ENCODE measurements at places on chromosomes 2 and 18.

- DNase-seq, result no peak
Observed at GRCh38 chr2:47654790-47655562, 128.0 kb upstream of the MSH6 start.

GRCh38 chr2:239776436-239777005 lies 248.6 kb downstream of the NDUFA10 start:
- no peak for DNase-seq

DNA sequence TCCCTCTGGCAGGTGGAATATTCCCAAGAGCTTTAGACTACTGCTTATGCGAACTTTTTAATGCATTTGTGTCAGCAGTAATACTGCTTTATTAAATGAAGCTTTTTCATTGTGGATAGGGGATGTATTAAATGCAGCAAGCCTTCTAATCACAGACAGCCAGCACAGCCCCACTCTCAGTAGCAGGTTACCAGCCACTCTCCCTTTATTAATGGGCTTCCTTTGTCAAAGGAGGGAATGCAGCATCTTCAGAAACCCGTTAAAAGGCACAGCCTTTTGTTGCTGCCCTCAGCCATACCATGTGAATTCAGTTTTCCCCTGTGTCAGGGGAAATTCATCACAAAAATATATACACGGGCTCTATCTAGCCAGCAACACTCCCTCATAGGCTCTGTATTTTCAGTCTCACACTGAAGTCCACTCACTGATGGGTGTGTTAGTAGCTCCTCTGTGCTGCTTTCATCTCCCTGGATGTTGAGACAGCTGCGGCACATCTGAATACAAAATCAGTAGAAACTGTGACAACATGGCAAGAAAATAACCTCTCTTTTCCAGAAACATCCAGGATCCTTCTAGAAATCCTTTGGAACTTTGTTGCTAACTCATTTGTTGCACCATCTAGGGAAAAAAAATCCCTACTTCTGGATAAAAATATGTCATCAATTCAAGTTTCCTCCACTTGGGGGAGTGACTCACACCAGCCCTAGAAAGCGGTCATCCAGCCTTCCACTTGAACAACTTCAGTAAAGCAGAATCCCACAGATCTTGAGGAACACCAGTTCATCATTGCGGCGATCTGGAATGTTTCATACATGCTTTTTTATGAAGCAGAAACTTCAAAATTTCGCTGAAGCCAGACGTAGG lies 48.4 kb downstream of the LRRTM1 start:
- DNase-seq, result no peak

DNA sequence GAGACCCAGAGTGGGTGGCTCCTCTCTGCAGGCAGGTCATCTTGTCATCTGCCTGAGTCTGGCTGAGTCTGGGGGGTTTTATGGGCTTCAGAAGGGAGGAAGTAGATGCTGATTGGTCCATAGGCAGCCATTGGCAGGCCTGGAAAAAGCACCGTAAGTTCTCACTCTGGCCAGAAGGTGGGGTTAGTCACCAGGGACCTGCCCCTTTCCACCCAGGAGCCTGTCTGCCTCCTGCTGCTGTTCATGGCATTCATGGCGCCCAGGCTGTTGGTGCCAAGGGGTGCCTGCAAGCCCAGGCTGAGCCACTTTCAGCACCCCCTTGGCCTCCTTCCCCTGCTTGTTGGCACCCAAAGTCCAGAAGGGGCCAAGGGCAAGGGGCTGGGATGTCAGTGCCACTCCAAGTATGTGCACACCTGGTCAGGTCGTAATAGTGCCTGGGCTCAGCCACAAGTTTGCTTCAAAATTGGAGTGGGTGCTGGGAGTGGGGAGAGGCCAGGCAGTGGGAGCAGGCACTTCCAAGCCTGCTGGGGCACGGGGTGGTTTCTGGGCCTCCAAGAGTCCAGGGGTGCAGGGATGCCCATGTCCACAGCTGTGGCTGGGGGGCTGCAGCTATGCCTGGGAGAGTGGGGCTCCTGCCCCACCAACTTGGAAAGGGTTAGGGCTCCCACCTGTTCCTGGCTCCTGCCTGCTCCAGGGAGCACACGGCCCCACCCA lies 178.1 kb downstream of the FAM210A start:
- DNase-seq, result peak; percentile 2

- DNase-seq, result no peak
Observed at GRCh38 chr2:140256080-140256479, 1475.9 kb upstream of the NXPH2 start.

GRCh38 chr2:239025096-239025801 lies 177.4 kb downstream of the TWIST2 start:
- DNase-seq, result no peak

DNA sequence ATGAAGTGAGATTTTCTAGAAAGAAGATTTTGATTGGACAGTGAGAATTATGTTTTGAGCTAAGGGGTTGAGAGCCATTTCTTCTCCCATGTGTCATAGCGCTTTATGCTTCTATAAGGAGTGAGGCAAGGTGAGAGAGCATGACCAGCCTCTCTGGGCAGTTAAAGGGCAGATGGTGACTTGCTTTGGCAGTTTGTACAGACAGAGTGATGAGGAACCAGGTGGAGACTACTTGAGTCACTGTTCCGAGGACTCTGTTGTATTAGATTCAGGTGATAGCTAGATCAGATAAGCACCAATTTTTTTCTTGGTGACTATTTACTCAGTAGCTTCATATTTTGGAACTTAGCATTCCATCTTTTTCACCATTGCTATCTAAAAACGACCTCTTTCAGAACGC lies 4.5 kb downstream of the CRIM1 start:
- no peak for DNase-seq

- no peak for DNase-seq
Observed at GRCh38 chr2:193276988-193277387, 1082.3 kb upstream of the TMEFF2 start.

- no peak for DNase-seq
Observed at GRCh38 chr18:59617468-59617932, 79.7 kb downstream of the CCBE1 start.

DNA sequence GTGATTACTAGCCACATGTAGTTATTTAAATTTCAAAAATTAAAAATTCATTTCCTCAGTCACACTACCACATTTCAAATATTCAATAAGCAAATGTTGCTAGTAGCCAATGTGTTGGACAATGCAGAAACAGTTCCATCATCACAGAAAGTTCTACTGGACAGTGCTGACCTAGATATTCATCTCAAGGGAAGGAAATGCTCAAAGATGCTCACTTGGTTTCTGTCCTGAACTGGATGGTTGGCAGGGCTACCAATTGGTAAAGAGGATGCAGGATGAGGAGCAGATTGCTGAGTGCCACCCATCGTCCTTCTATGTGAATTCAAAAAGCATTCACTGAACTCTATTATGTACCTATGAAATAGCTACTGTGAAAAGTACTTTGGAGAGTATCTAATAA lies 6.0 kb upstream of the UBXN2A start:
- DNase-seq, result no peak

- no peak for DNase-seq
Observed at GRCh38 chr2:74764429-74765272, 69.3 kb upstream of the HK2 start.

- DNase-seq, result no peak
Observed at GRCh38 chr18:63317556-63317946, 2.0 kb downstream of the BCL2 start.

DNA sequence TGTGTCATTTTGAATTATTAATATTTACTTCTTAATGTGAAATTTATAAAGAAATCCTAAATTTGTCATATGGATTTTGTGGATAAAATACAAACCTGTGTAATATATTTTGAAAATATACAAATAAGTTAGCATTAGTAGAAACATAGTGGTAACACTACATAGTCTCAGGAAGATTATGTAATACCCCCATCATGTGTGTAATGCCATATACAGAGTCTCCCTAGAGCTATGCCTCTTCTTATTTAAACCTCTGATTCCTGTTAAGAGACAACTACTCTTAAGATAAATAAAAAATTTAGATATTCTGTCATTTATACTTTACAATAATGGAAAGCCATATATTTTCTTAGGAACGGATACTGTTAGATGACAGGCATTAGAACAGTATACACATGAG lies 2012.0 kb upstream of the LRRTM1 start:
- no peak for DNase-seq

DNA sequence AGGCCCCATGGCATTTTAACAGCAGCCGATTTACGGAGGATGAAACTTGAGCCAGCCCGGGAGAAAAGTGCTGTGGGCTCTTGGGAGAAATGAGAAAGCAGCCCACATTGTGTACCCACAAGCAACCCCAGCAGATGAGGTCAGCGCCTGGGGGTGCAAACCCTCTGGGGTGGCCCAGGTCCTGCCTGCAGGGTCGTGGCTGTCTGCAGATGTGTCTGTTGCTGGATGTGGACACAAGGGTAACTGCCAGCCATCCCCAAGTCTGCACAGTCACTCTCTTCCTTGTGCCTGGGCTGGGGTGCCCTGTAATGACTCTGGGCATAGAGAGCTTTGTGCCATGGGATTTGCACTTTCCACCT lies 170.8 kb downstream of the PRKCE start:
- DNase-seq, result no peak

- DNase-seq, result no peak
Observed at GRCh38 chr2:20027705-20028434, 15.4 kb upstream of the MATN3 start.

- no peak for DNase-seq
Observed at GRCh38 chr2:23593752-23594459, 208.9 kb downstream of the KLHL29 start.

DNA sequence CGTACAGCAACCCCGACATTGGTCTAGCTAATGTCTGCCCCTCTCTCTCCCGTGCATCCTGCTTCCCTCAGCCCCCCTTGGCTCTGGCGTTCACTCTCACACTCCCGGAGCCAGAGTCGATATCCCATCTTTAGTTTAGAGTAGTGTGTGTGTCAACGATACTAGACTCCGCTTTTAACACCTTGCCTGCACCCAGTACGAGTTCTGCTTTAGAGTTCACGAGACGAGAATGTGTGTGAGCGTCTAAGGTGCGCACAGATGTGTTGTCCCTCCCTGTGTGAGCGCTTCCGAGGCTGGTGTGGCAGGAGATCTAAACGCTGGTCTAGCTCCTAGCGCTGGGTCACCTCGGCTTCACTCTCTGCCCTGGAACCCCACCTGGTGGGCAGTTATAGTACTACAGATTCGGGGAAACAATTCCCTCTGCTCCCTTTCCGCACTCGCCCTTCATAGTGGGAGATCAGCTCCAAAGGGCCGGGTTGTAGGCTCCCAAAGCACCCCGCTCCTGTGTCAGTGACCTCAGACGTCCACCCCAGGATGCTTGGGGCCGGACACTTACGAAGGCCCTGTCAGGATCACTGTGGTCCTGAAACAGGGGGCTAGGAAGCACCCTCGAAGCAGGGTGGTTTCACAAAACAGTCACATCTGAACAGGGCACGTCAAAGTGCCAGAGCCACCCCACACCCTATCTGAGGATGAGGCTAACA lies 2.6 kb upstream of the CYP26B1 start:
- DNase-seq, result peak; percentile 33

GRCh38 chr2:32697156-32697555 lies 69.3 kb downstream of the TTC27 start:
- no peak for DNase-seq

DNA sequence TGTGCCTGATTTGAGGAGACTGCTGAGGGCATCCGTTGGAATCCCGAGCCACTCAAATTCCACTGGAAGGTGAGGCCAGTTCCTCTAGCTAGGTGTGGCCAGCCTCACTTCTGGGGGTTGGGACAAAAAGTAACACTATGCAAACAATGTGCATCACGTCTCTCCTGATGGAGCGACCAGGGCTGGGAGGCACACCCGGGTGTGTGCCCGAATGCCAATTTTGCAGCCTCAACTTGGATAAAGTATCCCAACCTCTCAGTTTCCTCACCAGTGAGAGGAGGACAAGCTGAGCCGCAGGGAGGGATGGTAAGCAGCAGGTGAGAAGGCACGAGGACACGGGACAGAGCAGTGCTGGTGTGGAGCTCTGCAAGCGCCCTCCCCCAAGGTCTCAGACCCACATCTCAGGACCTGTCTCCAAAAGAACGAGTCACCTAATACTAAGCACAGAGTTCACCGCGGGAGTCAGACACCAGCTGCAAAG lies 218.3 kb downstream of the HAUS1 start:
- DNase-seq, result no peak

- no peak for DNase-seq
Observed at GRCh38 chr2:156522864-156523440, 86.8 kb downstream of the GPD2 start.

DNA sequence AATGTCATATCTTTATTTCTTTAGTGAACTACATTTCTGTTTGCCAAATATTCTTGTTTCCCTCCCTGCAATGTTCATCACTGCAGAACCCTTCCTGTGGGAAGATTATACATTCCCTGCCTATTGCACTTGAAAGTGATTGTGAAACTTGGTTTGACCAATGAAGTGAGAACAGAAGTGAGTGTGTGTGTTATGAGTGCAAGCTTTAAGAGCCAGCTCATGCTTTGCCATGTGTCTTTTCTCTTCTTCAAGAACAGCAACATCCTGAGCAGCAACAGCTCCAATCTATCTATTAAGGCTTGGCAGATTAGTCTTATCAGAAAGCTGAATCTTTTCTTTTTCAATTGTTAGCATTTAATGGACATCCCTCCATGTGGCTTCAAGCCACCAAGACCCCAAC lies 42.0 kb upstream of the UBE2E3 start:
- no peak for DNase-seq

DNA sequence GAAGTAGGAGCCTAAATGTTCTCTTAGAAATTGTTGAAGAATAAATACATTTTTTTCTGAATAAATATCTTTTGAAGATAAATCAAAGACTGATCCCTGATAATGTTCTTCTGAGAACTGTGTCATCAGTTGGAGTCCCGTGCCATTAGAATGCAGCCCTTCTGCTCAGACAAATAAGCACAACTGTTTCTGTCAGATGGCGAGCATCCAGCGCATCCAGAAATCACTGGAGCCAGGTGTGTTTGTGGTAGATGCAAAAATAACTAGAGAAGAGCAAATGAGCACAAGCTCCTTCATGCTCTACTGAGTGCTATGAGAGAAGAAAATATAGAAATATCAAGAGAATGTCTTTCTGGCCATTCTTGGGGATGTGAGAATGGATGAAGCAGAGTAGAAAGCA lies 573.7 kb downstream of the THSD7B start:
- DNase-seq, result no peak

DNA sequence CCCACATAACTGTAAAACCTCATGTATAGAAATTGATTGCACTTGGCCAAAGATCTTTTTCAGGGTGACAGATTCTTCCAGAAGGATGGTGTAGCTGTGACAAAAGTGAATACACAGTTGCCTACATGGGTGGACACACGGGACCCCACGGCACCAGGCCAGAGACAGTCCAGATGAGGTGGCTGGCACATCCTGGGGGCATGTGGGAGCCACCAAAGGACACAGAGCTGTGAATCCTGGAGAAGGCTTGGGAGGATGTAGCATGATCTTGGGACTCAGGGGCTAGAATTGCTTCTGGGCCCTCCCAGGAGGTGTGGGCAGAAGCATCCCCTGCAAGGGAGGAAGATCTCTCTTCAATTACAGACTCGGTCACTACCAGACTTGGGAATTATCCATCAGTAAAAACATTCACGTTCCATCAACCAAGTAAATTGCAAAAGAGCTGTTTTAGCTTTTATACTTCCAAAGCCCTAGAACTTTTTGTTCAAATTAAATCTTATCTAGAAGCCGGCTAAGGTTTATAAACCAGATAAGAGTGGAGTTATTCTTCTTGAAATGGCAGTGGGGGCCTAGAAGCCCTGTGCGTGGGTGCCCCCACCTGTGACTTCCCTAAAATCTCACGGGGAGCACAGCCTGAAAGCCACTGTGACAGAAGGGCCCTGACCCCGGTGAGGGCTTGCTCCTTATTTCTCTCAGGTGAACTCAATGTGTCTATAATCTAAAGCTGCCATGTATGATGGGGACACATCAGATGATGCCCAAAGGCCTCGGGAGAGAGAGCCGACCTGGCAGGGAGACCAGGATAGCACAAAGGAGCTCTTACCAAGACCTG lies 81.7 kb downstream of the SEPTIN10 start:
- DNase-seq, result no peak

All from CD4-positive, alpha-beta T cell (primary cell).